ENCODE measurements at places on chromosomes 3 and 15.

DNA sequence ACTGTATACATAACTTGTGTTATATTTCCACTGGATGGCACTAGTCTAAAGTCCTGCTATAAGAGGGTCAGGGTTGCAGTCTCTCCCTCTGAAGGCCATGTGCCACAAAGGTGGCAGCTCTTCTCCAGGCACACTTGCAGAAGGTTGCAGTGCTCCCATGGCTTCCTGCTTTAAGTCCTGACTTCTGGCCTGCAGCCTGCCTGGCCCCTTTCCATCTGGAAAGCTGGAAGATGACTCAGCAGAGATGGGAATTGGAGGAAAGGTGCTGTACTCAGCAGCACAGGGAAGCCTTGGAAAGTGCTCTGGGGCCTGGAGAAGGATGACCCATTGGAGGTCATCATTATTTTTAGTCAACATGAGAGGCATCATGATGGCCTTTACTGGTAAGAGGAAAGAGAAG is 40.9 kb upstream of the MRPL3 start:
- DNase-seq = no peak

- no peak for DNase-seq
These were observed 112.6 kb downstream of the FILIP1L start for GRCh38 chr3:100001526-100002270.

DNA sequence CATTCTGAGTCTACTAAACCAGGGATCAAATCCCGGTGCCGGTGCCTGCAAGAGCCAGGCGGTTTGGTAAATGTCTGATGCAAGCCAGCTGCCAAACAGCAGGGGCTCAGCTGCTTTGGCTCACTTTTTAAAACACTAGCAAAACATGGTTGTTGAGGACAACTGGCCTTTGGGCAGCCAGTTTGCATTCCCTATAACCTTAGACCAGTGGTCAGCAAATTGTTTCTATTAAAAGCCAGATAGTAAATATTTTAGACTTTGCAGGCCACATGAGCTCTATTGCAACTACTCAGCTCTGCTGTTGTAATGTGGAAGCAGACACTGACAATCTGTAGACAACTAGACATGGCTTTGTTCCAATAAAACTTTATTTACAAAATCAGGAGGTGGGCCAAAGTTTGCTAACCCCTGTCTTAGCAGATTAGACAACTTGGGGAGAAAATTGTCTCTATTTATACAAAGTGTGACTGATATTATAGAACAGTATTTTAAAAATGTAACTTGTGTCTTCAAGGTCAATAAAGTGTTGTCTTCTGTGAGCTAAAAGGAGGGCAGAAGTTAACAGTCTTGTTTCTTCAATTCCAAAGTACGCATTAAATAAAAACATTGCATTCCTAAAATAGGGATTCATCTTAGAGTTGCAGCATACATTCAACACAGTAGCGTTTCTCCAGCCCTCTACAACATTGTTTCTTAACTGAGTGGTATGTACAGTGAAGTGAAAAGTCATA is 67.6 kb downstream of the SSUH2 start:
- no peak for DNase-seq

DNA sequence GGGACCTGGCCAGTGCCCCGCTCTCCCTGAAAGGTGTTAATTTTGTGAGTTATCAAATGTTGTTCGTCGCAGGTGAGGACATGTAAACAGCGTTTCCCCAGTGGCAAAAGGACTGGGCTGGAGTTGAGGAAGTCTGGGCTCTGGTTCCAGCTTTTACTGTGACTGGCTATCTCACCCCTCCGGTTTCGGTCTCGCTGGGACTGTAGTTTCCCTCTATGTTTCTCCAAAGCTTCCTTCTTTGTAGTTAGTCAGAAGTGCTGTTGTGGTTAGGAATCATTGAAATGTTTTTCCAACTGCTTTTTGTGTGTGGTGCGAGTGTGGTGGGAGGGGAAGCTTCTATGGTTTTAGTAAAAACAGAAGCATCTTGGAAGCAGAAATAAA is 990 bp upstream of the CLDN1 start:
- DNase-seq = no peak

DNA sequence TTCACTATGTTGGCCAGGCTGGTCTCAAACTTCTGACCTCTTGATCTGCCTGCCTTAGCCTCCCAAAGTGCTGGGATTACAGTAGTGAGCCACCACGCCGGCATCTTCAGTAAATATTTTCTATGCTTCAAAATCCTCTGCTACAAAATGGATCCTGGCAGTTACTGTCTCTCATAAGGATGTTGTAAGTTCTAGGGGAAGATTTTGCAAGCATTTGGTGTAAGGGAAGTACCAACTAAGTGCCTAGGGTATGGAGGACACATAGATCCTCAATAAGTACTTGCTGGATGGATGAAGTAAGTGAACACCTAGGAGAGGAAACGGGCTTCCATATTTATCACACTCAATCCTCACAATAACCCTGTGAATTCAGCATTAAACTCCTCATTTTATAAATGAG is 6.6 kb downstream of the TM4SF4 start:
- DNase-seq = no peak

GRCh38 chr3:133096900-133097613 is 58.9 kb downstream of the TMEM108 start:
- DNase-seq = no peak
